ENCODE measurements at places on chromosomes 16 and 17.

DNA sequence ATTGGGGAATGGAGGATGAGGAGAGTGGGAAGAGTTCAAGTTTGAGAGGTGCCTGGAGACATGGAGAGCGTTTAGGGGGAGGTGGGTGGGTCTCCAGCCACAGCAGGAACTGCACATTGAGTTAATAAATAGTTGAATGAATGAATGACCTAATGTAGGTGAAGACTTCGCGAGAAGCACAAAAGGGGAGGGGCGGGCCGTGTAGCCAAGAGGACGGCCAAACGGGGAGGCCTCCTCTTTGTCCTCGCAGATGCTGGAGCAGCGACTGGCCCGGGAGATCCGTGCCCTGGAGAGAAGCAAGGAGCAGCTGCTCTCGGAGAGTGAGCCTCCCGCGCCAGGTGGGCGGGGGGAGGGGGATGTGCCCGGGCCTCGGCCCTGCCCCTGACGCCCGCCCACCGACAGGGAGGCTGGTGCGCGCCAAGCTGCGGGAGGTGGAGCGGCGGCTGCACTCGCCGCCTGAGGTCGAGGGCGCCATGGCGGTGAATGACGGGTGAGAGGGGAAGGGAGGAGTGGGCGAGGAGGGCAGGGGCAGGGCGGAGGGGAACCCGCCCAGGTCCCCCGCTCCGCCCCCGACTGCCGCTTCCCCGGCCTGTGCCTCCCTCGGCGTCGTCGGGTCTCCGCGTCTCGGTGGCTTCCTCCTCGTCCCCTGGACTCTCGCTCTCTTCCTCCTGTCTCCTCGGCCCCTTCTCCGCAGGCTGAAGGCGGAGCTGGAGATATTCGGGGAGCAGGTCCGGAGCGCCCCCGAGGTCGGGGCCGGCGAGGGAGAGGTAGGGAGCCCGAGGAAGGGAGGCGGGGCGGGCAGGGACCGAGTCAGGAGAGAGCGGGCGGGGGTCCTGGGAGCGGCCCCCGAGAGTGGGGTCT, 12.9 kb downstream of the SYCE1L start:
- no peak for DNase-seq

DNA sequence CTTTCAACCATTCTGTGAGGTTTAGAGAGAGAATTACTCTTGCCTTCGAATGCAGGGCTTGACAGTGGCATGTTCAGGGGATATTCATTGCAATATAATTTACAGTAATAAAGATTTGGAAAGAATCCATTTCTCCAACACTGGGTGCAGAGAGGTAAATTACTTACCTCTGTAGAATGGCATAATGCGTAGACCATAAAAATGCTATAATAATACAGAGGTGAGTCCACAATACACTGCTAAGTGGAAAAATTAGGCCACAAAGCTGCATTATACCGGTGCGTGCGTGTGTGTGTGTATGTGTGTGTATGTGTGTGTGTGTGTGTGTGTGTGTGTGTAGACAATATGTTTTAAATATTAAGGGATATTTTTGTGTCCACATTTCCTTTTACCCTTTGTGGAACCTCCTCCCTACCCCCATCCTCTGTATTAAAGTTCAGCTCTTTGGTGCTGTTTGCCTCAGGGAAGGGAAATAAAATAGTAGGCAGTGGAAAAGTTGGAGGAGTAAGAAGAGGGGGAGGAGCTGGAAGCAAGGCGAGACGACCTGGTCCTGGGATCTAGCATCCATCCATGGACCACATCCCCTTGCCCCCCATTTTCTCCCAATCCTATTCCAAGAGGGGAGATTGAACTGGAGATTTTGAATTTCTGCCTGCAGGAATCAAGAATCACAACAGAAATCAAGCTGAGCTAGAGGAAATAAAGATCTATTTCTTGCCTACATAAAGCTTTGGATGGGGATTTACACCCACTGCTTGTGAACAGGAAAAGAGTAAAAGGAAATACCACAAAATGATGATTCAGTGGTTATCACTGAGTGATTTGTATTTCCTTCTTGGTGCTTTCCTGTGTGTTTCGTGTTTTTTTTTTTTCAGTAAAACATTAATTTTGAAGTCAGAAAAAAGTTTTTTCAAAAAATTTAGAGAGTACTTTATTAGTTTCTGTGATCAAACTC, 124.8 kb downstream of the RGS9 start:
- no peak for DNase-seq

DNA sequence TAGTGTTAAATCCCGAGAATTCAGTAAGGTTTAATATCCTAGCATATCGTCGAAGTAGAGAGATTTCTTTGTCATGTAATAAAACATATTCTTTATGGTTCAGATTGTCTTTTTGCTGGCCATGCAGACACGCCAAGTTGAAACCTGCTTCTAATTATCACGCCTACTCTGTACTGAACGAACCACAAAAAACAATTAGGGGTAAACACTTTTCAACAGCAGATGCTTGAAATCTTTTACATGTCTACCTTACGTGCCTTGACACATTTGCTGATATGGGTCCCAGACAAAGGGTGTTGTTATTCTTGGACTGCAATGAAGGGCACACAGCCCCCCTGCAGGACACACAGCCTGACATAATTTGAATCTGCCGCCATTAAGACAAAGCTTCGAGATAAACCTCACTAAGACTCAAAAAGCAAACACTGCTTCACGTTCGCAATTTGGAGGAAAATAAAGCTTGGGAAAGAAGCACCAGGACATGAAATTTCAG, 13.3 kb downstream of the WIPI1 start:
- DNase-seq: no peak

GRCh38 chr17:72466606-72467005, 345.8 kb downstream of the SOX9 start:
- no peak for DNase-seq

DNA sequence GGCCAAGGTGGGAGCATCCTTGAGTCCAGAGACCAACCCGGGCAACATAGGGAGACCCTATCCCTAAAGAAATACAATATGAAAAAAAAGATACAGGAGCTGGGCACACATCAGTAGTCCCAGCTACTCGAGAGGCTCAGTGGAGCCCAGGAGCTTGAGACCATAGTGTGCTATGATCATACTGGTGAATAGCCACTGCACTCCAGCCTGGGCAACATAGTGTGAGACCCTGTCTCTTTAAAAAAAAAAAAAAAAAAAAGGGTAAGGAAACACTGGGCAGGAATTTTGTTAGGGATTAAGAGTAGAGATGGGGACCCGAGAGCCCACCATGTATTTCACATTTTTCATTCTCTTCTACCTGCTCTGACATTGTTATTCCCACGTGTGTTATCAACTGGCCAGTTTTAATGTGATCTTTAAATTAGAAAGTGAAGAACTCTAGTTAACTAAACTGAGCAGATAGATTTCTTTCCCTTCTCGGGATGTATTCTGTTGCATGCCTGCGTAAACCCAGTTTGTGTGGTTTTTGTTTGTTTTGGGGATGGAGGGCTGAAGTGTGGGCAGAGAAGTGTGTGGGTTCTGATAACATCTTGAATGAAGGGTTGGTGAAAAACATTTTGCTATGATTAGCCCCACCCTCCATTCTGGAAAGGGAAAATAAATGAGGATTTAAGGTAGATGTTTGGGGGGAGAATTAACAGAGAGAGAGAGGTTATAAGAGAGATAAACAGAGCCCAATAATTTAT, 17.2 kb upstream of the SNTB2 start:
- DNase-seq: no peak

DNA sequence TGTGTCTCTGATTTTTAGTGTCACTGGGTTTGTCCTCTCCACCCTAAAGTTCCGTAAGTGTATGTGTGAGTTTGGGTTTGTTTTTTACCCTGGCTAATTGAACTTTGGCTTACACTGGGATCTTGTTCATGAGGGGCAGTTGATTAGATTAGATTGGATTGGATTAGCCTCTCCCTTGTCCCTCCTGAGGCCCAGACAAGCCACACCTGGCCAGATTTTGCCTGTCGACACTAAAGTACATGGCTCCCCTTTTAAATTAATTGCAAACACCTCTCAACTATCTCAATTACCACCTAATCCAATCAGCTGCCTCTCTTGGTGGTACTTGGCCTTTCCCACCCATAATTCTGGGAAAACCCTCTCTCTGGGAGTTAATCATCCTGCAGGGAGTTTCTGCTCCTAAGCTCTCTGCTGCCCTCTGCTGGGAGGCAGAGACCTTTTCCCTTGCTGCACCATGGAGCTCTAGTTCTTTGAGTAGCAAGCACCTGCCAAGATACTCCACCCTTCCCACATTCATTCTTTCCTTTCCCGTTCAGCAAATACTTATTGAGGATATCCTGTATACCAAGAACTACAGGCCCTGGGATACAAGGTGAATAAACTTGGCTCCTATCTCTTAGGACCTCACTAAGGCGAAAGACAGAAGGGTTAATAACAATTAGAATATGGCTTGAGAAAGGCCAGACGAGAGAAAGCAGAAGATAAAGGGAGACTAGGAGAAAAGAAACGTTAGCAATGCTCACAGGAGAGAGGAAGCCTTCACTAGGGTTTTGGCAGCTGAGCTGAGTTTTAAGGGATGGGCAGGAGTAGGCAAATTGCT, 60.0 kb upstream of the MPHOSPH6 start:
- no peak for DNase-seq

GRCh38 chr17:68229619-68230018, 18.2 kb upstream of the AMZ2 start:
- DNase-seq: no peak

GRCh38 chr17:18225642-18226283, 328 bp downstream of the LLGL1 start:
- no peak for DNase-seq

DNA sequence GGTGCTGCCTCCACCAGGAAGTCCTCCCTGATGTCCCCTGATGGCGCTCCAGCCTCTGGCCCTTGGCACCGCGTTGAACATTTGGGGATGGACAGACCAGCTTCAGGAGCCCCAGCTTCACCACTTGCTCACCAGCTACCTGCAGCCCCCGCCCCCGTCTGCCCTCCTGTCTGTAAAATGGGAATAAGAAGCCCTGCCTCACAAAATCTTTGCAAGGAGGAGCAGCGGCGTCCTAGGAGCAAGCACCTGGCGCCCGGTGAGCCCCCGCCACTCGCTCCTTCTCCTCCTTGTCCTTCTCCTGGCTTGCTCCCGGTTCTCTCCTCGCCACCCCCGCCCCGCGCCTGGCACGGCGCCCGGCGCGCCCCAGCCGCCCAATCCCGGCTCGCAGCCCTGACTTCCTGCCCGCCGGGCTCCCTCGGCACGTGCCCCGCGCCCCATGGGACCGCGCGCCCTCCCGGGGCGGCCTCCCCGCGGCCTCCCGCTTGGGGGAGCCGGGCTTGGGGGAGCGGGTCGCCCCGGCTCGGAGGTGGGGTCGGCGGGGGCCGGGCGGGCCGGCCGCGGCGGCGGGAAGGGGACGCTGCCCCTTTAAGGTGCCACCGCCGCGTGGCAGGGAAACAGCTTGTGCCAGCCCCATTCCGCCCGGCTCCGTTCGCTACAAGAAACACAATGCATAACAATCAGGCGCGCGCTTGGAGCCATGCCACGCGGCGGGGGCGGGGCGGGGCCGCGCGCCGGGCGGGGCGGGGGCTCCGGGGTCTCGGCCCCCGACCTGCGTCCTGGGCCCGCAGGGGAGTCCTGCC, 9.1 kb upstream of the PPP1R1B start:
- no peak for DNase-seq

DNA sequence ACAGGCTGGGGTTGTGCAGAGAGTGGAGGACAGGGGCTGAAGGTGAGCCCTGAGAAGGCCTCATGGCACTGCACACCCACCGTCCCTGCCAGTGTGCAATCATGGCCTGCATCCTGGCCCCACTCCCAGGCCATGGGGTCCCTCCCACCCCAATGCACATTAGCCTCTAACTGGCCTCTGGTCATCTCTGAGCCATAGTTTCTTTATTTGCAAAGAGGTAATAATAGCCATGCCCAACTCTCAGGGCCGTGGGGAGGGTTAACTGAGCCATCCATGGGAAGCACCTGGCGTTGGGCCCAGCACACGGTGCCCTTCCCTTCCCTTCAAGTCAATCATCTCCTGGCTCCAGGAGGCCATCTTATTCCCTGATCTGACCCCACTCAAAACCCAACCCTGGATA, 10.8 kb upstream of the ITGA3 start:
- DNase-seq: no peak

DNA sequence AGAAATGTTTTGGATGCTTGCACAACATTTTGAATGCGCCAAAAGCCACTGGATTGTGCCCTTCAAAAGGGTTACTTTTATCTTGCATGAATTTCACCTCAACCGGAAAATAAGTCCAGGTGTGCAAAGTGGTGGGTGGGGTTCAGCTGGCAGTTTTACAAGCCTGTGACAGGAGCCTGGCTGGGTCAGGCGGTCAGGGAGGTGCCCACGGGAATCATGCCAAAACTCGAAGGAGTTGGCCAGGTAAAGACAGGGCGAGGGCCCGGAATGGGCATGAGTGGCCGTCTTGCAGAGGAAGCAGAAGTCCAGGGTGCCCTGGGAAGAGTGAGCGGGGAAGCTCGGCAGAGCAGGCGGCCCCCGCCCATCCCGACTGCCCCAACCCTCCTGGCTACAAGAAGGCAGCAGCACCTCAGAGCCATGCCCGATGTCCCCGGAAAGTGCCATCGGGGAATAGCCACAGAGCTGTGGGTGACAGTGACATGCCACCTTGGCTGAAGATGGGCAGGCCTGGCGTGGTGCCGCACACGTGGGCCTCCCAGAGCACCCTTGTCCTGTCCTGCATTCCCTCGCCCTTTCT, 19.1 kb upstream of the CACNG1 start:
- no peak for DNase-seq

GRCh38 chr17:49839455-49839854, 8.4 kb downstream of the TAC4 start:
- no peak for DNase-seq

DNA sequence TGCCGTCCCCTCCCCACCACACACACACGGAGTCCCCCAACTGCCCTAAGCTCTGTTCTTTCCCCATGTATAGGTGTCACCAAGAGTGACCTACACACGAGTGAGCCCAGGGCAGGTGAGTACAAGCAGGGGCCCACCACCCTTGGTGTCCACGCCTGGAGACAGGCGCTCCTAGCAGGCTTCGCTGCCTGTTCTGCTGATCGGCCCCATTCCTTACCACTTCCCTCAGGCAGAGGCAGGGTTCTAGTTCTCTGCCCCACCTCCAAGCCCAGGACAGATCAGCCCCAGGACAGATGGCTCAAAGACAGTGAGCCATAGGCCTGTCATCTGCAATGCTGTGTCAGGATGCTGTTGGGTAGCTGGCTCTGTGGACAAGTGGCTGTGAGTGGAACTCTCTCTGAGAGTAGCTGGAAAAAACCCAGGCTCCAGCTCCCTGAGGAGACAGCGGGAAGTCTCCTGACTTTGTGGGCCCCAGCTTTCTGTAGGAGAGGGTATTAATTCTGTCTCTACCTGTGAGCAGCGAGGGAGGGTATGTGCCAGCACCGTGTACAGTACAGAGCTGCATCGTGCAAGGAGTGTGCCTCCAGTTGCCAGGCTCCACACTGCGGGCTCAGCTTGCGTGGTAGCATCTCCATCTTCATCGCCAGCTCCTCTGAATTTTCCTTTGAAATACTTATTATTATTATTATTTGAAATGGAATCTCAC, 897 bp downstream of the TP53I13 start:
- no peak for DNase-seq

- DNase-seq: no peak
Observed at GRCh38 chr17:49779156-49779738, 9.2 kb upstream of the KAT7 start.

Measured in SIG-M5 (cell line).